ENCODE measurements at places on chromosomes 1 and 21.

DNA sequence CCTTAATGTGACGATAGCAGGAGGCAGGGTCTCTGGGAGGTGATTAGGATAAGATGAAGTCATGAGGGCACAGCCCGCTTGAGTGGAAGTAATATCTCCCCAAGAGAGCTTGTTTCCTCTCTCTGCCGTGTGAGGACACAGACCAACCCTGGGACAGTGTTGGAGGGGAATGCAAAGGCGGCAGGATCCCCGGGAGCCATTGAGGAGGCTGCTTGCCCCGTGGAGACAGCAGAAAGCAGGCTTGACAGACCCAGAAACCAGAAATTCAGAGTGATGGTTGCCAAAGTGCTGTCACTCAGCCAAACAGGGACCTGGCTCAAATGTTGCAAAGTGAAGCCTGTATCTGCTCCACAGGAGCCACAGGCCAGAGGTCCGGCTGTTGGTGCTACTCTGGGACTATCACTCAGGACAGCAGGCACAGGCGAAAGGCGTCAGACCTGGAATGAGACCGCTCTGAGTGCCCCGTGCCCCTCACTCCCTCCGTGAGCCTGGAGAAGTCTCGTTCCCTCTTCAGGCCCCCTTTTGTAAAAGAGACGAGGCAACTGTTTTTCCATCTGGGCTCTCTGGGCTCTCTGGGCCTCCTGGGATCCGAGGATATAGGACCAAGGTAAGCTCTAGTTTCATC, 96.6 kb upstream of the VANGL1 start:
- DNase-seq = no peak

DNA sequence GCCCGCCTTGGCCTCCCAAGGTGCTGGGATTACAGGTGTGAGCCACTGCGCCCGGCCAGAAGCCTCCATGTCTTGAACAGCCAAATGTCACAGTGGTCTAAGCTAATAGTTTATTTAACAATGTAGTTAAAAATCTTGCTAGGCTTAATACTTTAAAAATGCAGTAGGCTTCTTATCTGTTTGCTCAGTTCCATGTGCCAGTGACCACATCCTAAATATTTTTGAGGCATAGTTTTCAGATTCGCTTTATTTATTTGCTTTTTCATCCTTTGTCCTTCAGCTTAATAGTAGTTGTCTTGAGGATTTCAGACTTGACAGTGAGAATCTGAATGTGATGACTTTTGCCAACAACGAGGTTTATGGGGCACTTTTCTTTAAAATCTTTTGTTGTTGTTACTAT, 59.9 kb upstream of the PRRX1 start:
- DNase-seq = no peak

GRCh38 chr1:192243721-192244120, 73.1 kb upstream of the RGS21 start:
- no peak for DNase-seq

DNA sequence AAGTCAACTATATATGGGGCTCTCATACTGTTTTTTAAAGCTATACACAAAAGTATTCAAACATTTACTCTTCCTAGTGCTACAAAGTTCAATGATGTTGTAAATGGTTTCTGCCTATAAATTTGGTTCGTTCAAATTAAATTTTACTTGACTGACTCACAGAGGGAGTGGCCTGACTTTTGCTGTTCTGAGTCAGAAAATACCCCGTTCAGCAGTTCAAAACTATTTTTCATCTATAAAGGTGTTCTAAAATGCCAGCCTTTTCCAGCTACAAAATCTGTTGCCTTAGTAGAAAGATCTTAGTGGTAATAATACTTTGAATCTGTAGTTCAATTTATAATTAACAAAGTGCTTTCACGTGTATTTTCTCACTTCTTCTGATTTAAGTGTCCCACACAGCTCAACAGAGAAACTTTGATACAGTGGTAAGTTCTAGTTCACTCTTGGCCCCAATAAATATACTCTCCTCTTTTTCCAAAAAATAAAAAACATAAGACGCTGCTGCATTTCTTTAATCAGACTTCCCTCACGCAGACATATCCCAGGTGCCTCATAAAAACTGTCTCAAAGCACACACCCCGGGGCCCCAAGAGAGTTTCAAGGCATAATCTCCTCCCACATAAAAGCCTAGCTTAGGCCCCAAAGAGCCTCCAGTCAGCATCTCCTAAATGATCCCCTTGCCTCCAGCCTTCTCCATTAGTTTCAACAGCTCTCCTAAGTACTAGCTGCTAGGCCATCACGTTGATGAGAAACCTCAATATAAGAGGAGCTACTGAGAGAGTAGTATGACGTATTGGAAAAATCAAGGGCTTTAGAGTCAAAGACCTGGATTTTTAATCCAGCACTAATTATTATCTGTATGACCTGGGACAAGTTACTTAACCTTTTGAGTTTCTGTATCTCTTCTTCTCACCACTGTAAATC, 3.2 kb downstream of the PTP4A2 start:
- peak; percentile 79 for DNase-seq

- DNase-seq = no peak
Observed at GRCh38 chr1:230423261-230423660, 2.9 kb downstream of the PGBD5 start.

GRCh38 chr1:41378999-41379737, 17.9 kb downstream of the FOXO6 start:
- no peak for DNase-seq

- no peak for DNase-seq
Observed at GRCh38 chr21:43925096-43925481, 60.1 kb downstream of the AGPAT3 start.

GRCh38 chr1:12088607-12089006, 25.5 kb downstream of the TNFRSF8 start:
- DNase-seq = no peak

DNA sequence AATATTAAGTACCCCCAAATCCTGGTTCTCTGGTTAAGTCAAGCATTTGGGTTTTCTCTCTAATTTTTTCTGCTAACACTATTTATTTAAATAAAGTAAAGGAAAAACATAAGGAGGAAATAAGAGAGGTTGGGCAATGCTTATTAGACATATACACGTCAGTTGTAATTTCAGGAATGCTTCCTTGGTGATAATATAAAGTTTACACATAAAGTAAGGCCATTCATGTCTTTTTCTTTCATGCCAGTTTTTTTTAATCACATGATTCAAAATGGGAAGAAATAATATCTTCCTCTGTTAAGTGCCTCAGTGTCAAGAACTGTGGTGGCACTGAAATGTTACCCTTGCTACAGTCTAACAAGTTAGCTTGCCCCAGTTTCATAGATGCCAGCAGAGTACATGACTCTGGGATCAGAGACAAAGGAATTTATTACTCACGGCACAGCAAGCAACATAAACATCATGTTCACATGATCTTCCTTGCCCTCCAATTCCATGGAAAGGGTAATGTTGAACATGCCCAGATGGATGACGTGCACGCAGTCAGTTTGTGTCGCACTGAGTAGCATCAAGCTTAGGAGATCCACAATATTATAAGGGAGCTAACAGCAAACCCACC, 184.9 kb downstream of the PLA2G4A start:
- no peak for DNase-seq

- DNase-seq = peak; percentile 71
Observed at GRCh38 chr1:185244015-185244747, 72.9 kb downstream of the IVNS1ABP start.

- no peak for DNase-seq
Observed at GRCh38 chr1:54158071-54158470, 5.3 kb upstream of the CDCP2 start.

DNA sequence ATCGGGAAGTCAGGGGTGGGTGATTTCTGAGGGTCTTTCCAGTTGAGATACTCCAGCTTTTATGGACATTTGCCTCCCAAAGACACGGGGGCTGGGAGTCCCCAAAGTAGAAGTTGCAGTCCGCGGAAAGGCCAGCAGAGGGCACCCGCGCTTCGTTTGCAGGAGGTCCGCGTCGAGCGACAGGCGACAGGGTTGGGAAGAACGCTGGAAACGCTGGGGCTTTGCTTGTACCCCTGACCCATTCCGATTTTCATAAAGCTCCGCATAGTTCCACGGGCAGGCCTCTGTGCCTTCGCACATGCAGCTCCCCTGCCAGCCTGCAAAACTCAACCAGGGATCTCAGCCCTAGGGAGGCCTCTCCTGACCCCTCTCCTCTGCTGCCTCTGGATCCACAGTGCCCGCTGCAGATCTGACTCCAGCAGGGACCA, 44.2 kb upstream of the LAPTM5 start:
- peak; percentile 63 for DNase-seq

DNA sequence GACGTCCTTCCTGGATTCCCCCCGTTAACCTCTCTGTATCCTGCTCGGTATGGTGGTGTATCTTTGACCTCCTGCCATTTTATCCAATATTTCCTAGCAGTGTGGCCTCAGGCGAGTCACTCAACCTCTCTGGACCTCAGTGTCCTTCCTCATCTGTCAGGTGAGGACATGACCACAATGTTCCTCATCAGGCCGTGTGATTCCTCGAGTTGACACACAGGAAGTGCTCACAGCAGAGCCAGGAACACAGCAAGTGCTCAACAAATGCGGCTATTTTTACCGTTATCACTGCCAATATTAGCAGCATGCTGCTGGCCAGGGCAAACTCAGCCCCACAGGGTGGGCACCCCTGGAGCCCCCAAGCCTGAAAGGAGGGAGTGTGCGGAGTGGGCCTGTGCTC, 450.2 kb downstream of the KIF26B start:
- peak; percentile 30 for DNase-seq

GRCh38 chr1:186420923-186421322, 40.0 kb downstream of the PDC start:
- DNase-seq = peak; percentile 48

DNA sequence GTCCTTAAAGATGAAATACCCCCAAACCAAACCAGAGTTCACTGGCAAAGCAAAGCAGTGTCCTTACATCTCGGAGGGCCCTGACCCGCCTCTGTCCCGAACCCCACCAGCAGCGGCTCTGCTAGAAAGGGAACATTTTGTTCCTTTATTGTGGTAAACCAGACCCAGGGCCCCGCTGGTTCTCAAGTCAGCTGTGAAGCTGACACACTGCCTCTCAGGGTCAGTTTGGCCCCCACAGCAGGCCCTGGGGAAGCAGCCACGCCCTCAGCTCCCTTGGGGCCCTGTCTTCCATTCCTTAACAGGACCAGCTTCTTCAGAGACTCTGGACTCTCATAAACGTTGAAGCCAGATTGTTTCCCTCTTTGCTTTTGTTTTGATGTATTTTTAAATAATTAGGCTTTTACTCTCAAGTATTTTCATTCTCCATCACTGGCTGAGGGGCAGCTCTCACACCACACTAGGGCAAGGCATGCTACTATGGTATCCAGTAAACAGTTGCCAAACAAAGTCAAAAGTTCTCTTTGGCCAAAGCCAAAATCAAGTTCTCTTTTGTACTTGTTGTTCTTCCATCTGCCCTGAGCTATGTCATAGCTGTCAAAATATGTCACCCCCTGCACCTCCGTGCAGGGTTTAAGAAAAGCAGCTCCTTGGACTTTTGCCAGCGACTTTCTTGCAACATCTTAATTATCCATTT, 61.1 kb upstream of the ANGPTL1 start:
- peak; percentile 22 for DNase-seq

- DNase-seq = no peak
Observed at GRCh38 chr1:202593845-202594244, 116.4 kb downstream of the SYT2 start.

DNA sequence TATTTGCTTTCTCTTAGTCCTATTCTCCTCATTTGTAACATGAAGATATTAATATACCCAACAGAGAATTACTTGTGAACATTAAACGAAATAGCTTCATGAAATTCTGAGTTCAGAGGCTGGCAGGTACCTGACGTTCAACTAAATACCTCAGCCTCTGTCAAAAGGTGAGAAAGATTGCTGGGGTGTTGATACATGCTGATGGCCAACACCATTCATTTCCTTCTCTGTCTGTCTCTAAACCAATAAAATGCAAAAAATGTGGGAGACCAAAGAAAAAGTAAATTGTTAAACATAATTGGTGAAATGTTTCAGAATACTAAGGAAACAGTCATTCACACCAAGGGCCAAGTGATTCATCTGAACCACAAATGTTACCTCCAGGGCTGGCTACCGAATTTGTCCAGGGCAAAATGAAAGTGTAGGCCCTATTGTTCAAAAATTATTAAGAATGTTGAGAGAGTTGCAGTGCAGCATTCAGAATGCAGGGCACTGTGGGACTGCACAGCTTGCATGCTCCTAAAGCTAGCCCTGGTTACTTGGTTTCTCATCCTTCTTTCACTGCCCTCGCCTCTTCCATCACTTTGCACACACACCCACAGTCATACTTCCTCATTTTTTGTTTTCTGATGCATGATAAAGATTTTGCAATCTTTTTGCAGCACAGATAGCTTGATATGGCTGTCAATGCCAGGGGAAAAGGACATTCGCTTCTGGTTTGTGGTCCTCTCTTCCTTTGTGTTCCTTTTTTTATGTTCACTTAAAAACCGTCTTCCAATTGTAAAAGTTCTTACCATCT, 414.3 kb upstream of the NR5A2 start:
- DNase-seq = peak; percentile 89

GRCh38 chr1:3014050-3014440, 7.2 kb upstream of the ACTRT2 start:
- no peak for DNase-seq

DNA sequence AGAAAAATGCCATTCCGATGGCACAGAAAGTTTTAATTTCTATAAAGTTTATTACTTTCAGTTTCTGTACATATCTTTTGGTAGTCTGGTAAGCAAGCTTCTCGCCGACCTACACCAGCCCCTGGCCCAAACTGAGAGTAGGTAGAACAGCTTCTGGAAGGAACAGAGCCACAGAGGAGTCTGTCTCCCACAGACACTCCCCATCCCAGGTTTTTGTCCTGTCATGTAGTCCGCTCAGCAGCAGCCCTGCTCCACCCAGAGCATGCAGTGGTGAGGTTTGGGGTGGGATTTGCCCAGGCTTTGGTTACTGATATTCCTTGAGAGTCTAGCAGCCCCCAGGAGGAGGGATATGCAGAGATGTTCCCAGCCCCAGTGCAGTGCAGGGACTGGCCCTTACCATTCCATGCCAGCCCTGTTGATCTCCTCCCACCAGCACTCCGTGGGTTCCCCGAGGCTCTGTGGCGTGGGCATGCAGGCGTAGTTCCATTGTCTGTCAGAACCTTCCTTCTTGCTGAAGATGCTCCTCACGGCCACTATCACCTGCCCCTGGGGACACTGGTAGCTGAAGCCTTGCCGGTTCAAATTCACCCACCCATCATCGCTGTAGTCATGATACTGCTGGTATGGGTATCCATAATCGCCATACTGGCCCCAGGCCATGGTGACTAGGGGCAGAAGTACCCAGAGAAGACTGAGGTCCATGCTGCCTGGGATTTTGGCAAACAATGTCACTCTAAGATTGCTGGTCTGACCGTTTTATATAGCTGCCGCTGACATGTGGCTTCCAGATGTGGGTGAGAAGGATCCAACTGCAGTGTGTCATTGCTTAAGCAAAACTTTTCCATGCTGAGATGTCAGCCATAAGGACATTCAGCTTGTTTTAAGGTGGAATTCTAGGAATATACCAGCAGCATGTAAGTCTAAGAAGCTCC, at the start of gene DPT:
TSS of gene DPT (minus strand) at position 734 of the 932 bp plus-strand sequence. CDS start at position 702, 32 bp downstream.
- DNase-seq = peak; percentile 75

Measured in fibroblast of lung (primary cell).